Aorta (tissue), 5 donors: ENCODE measurements at places on chromosomes 7 and 10. TPM values are rescaled to one million over a fixed set of nuclear protein-coding genes. Genes with fewer than 3 reads are reported as not detected.

- DNase-seq, result no peak
These were observed 19.8 kb upstream of the CPN1 start for GRCh38 chr10:100101192-100102076.

DNA sequence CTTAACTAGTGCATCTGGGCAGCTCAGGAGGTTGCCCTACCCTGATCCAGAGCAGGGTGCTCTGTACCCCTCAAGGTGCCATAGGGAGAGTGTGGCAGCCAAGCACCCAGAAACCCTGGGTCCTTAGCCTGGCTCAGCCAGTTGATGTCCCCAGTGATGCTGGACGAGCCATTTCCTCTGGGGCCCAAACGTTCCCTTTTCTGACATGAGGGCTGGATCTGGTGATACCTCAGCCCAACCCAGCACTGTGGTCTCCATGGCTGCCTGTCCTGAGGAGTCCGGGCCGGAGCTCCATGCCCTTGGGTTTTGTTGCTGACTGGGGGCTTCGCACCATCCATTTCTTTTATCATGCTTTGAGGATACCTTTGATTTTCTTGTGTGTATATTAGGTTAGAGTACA is 87.9 kb upstream of the IKZF1 start:
- no peak for DNase-seq

DNA sequence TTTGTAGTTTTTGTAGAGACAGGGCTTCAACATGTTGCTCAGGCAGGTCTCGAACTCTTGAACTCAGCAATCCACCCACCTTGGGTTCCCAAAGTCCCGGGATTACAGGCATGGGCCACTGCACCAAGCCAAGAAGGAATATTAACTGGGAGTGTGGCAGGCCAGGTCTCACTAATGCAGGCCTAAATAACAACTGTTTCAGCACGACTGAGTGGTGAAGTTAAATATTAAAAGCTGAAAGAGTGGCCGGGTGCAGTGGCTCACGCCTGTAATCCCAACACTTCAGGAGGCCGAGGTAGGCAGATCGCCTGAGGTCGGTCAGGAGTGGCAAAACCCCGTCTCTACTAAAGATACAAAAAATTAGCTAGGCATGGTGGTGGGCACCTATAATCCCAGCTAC is 21.1 kb downstream of the CHUK start:
- DNase-seq, result no peak

DNA sequence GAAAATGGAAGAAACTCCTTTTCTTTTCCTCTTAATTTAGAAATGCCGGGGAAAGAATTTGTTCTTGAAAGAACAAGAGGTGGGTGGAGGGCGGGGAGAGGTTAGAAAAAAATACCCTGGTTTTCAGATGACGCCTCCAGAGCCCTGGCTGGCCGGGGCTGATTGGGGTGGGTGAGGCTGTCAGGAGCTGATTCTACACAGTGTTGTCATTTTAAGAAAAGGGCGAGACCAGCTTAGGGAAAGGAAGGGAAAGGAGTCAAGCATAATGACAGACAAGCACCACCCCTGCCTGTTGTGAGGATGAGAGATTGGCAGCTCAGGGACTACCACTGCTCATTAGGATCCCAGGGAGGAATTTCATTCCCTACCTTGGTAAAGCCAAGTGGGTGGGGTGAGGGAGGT is 9.9 kb upstream of the FAM180A start:
- peak; percentile 83 for DNase-seq

DNA sequence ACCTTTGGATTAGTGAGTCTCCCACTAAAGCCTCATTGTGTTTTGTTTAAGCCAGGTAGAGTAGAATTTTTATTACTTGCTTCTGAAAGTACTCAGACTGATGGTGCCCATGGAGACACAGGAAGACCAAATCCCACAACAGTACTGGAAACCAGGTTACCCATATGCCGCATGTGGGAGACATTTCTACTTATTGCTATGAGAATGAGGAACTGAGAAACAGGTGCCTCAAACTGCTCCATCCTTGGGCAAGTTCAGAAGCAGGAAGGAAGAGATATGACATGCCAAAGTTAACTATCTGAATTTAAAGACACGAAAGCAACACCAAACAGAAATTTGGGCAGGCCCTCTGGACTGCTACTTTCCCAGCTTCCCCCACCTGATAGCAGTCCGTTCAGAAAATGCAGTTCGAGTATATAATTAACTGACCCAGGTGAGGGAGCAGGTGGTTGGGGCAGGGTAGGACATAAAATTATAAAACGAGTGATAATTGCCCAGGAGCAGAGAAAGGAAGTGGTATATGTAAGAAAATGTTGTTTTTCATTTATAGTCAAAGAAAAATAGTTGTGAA is 382.3 kb upstream of the MTPN start:
- no peak for DNase-seq

DNA sequence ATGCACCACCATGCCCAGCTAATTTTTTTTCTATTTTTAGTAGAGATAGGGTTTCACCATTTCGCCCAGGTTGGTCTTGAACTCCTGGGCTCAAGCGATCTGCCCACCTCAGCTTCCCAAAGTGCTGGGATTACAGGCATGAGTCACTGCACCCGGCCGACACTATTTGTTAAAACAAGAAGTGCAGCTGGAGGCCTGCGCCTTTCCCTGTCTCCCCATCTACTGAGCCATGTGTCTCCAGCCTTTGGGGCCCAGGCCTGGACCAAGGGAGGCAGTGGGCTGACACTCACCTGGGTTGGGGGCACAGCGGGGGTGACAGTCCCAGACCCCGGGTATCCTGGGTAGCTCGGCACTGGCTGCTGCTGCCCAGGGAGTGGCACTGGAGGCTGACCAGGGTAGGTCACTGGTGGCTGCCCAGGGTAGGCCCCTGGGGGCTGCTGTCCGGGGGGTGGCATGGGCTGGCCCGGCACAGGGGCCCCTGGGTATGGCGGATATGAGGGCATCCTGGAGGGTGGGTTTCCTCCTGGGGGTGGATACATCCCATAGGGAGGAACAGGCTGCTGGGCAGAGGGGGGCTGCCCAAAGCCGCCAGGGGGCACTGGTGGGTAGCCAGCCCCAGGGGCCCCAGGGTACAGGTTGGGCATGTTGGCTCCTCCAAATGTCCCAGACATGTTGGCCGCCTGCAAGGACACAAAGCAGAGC is 36.3 kb downstream of the PLAC9 start:
- DNase-seq, result no peak

DNA sequence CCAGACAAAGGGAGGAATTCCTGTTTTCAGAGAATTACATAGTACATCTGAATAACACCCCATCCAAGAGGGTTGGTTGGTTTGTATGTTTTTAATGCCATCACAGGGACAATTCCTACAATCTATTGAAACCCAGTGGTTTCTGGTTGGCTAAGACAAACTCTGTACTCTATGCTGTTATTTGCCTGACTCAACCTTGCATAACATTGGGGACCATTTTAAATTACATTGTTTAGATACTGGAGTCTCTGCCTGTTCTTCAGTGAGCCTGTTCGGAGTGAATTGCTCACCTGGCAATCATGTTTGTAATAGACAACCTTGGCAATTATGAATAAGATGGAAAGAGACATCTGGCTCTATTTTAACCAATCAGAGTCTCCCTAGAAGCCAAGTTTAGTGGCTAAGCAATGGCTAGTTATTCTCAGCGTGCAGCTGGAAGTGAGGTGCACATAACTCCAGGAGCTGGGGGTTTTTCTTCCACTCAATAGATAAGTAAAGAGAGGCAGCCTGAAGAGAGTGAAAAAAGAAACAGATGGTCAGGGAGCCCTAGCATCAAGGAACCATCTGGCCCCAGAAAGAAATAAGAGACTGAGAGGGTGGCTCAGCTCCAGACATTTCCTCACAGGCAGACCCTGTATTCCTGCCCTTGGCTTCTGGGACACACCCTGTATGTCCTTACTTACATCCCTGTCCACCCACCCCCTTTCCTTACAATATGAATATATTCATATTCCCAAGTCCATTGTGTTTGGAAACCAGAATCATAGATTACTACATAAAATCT is 21.2 kb upstream of the SLC35G1 start:
- DNase-seq, result no peak

DNA sequence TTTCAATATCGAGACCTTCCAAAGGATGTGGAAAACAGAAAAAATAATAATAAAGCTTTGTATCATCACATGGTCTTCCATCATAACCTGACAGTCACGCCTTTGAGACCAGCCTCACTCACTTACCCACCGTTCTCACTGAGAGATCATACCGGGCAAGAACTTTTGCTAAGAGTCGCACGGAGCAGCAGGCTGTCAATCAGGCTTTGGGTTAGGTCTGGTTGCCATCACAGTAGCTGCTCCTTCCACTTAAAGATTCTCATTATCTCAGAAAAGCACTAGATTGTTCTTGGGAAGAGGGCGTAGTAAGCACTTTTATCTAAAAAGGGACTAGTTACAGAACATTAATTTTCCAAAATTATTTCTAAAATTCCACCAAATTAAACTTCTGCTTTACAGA is 2.0 kb downstream of the RELN start:
- no peak for DNase-seq

DNA sequence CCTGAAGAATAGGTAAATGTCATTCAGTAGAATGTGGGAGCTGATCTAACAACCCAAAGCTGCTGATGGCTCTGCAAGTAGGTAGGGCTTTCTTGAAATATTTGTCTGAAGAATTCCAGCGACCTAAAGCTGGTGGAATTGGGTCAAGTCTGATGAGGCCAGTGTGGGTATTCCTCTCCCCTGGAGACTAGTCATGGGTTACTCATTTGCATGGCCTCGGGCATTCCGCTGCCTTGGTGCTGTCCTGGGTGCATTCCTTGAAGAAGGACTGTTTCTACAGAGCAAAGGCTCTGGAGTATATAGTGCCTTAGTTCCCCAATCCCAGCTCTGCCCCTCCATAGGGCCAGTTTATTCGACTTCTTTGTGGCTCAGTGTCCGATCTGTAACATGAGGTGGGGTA is 19.2 kb downstream of the PDK4 start:
- no peak for DNase-seq

GRCh38 chr7:90563286-90563685 is 32.8 kb upstream of the CDK14 start:
- DNase-seq, result no peak

- no peak for DNase-seq
These were observed 228.4 kb upstream of the DGKB start for GRCh38 chr7:15130666-15131541.

DNA sequence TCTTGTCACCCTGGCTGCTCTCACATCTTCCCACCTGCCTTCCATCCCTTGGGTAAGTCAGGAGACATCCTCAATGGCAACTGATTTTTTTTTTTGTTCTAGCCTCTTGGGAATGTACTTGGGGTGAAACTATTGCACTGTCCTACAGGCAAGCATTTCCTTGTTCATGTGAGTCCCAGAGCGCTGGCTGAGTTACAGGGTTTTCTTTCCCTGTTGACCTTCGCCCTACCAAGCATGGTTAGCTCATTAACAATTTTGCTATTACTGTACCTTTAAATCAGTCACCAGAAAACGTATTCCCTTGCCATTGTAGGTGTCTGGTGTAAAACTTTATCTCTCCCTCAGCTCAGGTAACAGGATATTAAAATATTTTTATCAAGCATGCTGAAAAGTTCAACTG is 98.9 kb downstream of the PRLHR start:
- no peak for DNase-seq

- DNase-seq, result no peak
These were observed 192.8 kb upstream of the AKR1E2 start for GRCh38 chr10:4633186-4633585.

DNA sequence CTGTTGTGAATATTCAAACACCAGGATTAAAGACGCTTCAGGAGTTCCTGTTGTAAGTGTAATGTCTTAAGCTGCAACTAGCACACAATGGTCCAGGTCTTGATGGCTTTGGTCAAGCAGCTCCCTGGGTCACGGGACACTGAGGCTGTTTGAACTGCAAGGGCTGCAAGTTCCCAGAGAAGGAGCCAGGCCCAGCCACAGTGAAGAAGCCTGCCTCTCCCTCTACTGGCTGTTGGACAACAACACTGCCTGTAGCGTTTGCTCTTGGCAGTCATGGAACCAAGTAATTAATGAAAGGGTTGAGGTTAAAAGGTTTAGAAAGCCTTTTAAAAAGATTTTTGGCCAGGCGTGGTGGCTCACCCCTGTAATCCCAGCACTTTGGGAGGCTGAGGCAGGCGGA is 31.9 kb upstream of the GUSB start:
- DNase-seq, result no peak

DNA sequence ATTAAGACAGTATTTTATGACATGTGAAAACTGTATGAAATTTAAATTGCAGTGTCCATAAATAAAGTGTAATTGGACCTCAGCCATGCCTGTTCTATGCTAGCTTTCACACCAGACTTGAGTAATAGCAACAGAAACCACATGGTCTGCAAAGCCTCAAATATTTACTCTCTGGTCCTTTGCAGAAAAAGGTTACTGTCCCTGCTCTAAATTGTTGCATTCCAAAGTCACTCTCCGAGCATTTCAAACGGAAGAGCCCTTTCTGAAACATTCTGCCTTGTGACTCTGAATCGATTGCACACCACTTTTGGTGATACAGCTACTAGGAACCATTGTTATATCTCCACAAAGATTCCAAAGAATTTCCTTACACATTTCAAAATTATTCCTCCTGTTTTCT is 81.0 kb upstream of the STK17A start:
- DNase-seq, result no peak

- no peak for DNase-seq
These were observed 4.4 kb upstream of the CLIP2 start for GRCh38 chr7:74284781-74285259.

DNA sequence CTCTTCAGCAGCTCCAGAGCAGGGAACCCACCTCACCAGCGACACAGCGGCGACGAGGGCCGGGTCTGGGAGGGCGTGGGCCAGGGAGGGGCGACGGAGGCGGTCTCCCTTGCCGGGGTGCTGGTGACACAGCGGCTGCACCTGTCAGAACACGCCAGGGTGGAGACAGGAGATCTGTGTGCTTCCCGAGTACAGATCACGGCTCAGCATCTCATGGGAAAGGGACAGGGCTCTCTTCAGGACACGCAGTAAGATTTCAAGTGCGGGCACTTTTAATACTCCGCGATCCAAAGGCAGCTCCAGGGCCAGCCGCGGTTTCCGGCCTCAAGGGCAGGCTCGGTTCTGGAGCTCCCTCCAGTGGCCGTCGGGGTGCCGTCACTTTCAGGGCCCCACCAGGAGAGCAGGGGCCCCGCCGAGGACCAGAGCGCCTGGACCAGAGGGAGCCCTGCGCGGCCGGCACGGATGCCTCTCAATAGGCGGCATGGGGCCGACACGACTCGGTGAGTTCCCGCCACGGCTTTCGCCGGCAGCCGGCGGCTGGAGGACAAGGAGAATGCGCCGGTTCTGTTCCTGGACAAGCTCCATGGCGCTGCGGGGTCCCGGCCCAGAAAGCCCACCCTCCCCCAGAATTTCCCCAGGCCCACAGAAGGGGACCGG is 21.4 kb downstream of the GPR146 start:
- peak; percentile 88 for DNase-seq

- no peak for DNase-seq
These were observed 4.9 kb downstream of the TMEM270 start for GRCh38 chr7:73865738-73866445.

COBL gene
- 0.75 TPM for total RNA-seq

C10orf62 gene
- total RNA-seq, result 0.42 TPM

TLX1 gene
- total RNA-seq, result not detected

ARL4A gene
- 34.3 TPM for total RNA-seq

SFTPD gene
- 0.30 TPM for total RNA-seq
